Vagina (tissue), 2 donors: ENCODE measurements at places on chromosomes 2 and 18.

DNA sequence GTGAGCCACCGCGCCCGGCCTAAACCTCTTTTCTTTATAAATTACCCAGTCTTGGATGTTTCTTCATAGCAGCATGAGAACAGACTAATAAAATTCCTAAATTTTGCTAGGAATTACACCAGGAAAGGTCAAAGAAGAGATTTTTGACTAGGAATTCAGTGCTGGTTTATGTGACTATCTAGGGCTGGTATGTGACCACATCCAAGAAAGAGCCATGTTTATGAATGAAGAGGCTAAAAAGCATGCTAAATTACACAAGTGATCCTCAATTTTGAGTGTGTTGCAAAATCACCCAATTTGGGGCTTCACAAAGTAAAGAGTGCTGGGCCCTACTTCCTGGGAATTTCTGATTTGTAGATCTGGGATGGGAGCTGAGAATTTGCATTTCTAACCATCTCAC is 123.6 kb downstream of the CSRNP3 start:
- no peak overlapping the region for H3K4me3 ChIP-seq
- peaks cover 2% of the 10 kb centered on the region for H3K4me1 ChIP-seq
- H3K36me3 ChIP-seq = no peaks in the 10 kb centered on the region
- DNase-seq = no peak
- H3K27ac ChIP-seq = no peak overlapping the region
- no peaks in the 10 kb centered on the region for H3K27me3 ChIP-seq

GRCh38 chr2:163155279-163155883 is 316.8 kb upstream of the KCNH7 start:
- DNase-seq = no peak
- no peak overlapping the region for H3K27ac ChIP-seq
- H3K27me3 ChIP-seq = no peaks in the 10 kb centered on the region

DNA sequence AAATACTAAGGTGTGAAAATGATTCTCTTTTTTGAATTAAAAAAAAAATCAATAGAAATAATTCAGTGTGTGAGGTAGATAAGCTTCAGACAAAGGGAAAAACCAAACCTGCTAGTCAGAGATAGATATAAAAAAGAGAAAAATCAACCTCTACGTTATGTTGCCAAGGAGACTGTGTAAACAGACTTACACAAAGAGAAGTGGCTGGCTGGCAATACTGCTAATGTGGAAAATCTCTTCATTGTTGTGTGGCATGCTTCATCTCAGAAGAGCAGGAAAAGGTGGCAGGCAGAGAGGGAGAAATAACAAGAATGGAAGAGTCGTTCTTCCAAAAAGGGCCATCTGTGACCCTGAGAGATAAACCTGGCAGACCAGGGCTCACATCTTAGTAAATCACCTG is 200.8 kb downstream of the SLC8A1 start:
- DNase-seq = no peak
- no peaks in the 10 kb centered on the region for H3K27me3 ChIP-seq
- no peak overlapping the region for H3K4me3 ChIP-seq
- no peaks in the 10 kb centered on the region for H3K4me1 ChIP-seq
- H3K27ac ChIP-seq = no peak overlapping the region

- H3K36me3 ChIP-seq = peaks cover 22% of the 10 kb centered on the region
- no peaks in the 10 kb centered on the region for H3K27me3 ChIP-seq
- H3K4me3 ChIP-seq = no peak overlapping the region
- H3K27ac ChIP-seq = no peak overlapping the region
These were observed 90.2 kb downstream of the DGKD start for GRCh38 chr2:233444501-233444900.

- no peak overlapping the region for H3K4me3 ChIP-seq
- H3K36me3 ChIP-seq = no peaks in the 10 kb centered on the region
These were observed 126.1 kb upstream of the CTAGE1 start for GRCh38 chr18:22543769-22544168.

GRCh38 chr18:77161383-77161782 is 28.8 kb upstream of the MBP start:
- no peak overlapping the region for H3K27ac ChIP-seq
- no peaks in the 10 kb centered on the region for H3K27me3 ChIP-seq
- H3K4me3 ChIP-seq = no peak overlapping the region
- H3K36me3 ChIP-seq = no peaks in the 10 kb centered on the region

DNA sequence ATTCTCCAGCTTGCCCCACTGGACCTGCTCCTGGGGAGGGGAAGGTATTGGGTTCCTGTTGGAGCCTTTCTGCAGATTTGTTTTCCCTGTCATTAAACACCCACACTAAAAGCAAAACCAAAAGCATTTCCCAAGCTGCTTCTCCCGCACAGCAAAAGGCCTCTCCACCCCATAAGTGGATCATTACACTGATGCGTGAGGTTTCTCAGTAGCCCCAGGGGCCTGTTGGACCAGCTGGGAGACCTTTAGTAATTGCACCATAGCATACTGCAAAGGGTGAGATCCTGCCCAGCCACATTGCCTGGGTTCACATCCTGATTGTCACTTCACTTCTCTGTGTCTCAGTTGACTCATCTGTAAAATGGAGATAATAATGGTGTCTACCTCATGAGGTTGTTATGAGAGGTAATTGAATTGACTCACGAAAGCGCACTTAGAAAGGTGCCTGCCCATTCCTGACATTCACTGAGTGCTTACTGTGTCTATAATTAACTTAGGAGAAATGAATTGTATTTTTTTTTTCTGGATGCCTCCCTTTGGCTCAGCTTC is 43.9 kb downstream of the TOGARAM2 start:
- no peaks in the 10 kb centered on the region for H3K27me3 ChIP-seq
- no peaks in the 10 kb centered on the region for H3K4me1 ChIP-seq
- no peak overlapping the region for H3K27ac ChIP-seq

DNA sequence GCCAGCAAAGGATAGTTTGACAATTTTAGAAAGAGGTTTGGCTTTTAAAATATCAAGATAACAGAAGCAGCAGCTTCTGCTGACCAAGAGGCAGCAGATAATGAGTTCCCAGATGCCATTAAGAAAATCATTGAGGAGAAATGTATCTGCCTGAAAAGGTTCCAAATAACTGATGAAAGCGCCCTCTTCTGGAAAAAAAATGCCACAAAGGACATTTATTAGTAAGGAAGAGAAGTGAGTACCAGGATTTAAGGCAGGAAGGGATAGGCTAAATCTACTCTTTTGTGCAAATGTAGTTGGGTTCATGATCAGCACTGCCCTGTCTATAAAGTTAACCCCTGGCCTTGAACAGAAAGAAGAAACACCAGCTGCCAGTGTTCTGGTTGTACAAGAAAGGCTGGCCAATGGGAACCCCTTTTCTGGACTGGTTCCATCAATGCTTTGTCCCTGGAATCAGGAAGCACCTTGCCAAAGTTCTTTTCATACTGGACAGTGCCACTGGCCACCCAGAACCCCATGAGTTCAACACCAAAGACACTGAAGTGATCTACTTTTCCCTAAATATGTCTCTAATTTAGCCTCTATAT is 40.6 kb downstream of the DHX57 start:
- H3K36me3 ChIP-seq = no peaks in the 10 kb centered on the region
- no peaks in the 10 kb centered on the region for H3K27me3 ChIP-seq
- no peak for DNase-seq
- no peak overlapping the region for H3K27ac ChIP-seq

DNA sequence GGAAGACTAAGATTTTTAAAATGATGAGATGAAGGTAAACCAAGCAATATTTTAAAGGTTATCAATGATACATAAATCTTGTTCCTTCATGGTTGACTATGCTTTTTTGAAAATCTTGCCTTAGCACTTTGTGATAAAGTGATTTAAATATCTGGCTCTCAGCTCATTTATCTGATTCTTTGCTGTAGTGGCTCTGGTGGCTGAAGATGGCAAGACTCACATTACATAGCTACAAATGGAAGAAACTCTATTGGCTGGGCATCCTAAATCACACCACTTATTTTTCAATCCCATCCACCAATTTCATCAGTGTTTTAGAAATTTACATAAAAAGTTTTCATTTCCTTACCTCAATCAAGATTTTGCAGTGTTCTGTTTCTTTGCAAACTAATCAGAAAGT is 16.6 kb upstream of the APCDD1 start:
- no peak for DNase-seq
- H3K27me3 ChIP-seq = no peaks in the 10 kb centered on the region
- no peak overlapping the region for H3K27ac ChIP-seq
- no peaks in the 10 kb centered on the region for H3K4me1 ChIP-seq

DNA sequence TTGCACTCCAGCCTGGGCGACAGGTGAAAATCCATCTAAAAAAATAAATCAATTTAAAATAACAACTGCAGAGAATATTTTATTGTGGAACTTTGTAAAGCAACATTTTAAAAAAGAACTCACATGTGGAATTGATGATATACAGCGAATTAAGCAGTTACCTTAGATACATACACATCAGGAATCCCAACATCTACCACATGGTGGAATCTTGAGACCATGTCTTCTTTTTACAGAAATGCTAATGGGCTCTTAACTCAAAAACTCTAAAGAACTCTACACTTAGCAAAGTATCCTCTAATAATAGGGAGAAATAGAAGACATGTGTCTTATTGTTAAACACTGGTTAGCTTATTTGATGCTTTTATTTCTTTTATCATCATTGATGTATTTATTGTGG is 373.6 kb downstream of the CDH7 start:
- H3K36me3 ChIP-seq = no peaks in the 10 kb centered on the region
- H3K4me1 ChIP-seq = no peaks in the 10 kb centered on the region
- no peak overlapping the region for H3K4me3 ChIP-seq

DNA sequence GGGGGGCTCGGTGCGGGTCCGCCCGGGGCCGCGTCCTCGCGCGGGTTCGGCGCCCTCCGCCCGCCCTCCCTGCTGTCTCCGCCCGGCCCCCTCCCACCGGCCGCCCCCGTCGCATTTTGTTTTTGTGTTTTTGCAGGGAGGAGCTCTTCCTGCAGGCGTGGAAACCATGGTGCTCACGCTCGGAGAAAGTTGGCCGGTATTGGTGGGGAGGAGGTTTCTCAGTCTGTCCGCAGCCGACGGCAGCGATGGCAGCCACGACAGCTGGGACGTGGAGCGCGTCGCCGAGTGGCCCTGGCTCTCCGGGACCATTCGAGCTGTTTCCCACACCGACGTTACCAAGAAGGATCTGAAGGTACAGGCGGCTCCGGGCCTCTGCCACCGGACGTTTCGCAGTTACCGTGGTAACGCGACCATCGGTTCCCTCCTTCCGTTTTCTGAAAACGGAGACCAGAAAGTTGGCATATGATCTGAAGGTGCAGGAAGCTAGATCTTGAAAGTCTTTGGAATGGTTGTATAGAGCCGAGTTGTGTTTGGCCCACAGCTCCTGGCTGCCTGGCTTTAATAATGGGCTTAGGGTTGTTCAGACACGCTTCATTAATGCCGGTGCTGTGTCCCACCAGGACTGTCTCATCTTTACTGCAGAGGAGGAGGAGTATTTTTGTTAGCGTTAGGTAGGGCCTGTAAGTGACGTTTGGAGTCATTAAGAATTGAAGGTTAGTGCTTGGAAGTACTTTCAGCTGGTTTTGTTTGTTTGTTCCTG is 891 bp downstream of the KDM3A start:
- H3K4me3 ChIP-seq = peak overlapping the region; percentile 80
- H3K4me1 ChIP-seq = peaks cover 45% of the 10 kb centered on the region
- H3K27ac ChIP-seq = peak overlapping the region; percentile 96
- no peak for DNase-seq
- no peaks in the 10 kb centered on the region for H3K27me3 ChIP-seq

GRCh38 chr2:28391564-28392296 is 928 bp upstream of the FOSL2 start:
- peak overlapping the region; percentile 89 for H3K4me3 ChIP-seq
- H3K4me1 ChIP-seq = peaks cover 14% of the 10 kb centered on the region
- H3K27me3 ChIP-seq = no peaks in the 10 kb centered on the region
- peak overlapping the region; percentile 100 for H3K27ac ChIP-seq
- peaks cover 12% of the 10 kb centered on the region for H3K36me3 ChIP-seq
- no peak for DNase-seq

GRCh38 chr18:9428301-9428706 is 47.0 kb upstream of the RALBP1 start:
- peak overlapping the region; percentile 54 for H3K27ac ChIP-seq
- no peak overlapping the region for H3K4me3 ChIP-seq
- H3K4me1 ChIP-seq = peaks cover 21% of the 10 kb centered on the region
- no peak for DNase-seq

GRCh38 chr2:67840460-67841068 is 222.2 kb downstream of the C1D start:
- H3K27me3 ChIP-seq = no peaks in the 10 kb centered on the region
- H3K36me3 ChIP-seq = no peaks in the 10 kb centered on the region

GRCh38 chr2:28350791-28351285 is 41.8 kb upstream of the FOSL2 start:
- no peak overlapping the region for H3K27ac ChIP-seq
- H3K4me1 ChIP-seq = peaks cover 51% of the 10 kb centered on the region
- H3K36me3 ChIP-seq = no peaks in the 10 kb centered on the region
- DNase-seq = no peak
- no peak overlapping the region for H3K4me3 ChIP-seq

- DNase-seq = no peak
- H3K27me3 ChIP-seq = no peaks in the 10 kb centered on the region
- H3K36me3 ChIP-seq = no peaks in the 10 kb centered on the region
- H3K27ac ChIP-seq = peak overlapping the region; percentile 3
- no peak overlapping the region for H3K4me3 ChIP-seq
- peaks cover 15% of the 10 kb centered on the region for H3K4me1 ChIP-seq
These were observed 105.5 kb downstream of the ZEB2 start for GRCh38 chr2:144414324-144414845.

DNA sequence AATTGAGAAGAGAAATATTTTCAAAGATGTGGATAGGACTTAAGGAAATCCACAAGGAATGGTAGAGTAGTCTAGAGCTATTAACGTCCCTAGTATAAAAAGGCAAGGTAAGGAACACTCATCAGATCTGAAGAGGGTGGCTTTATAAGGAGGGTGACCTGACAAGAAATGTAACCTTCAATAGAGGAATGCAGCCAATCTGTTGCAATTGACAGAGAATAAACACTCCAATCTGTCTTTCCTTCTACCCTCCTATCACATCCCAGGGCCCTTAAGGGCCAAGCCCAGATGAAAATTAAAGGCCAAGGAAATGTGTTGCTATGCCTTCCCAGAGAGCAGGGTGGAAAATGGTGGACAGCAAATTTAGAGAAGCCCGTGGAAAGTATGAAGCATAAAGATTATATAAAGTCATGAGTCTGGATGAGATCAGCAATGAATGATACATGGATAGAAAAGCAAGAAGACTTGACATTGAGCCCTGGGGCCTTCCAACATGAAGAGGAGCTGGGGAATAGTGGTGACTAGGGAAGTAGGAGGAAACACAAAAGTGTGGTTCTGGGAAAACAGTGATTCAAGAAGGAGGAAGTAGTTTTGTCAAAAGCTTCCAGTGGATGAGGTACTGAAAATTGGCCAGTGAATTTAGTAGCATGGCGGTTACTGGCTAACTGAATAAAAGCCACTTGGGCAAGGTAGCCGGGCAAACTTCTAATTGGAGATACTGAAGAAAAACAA is 270.6 kb upstream of the TANK start:
- no peaks in the 10 kb centered on the region for H3K4me1 ChIP-seq
- H3K27ac ChIP-seq = no peak overlapping the region
- no peaks in the 10 kb centered on the region for H3K36me3 ChIP-seq
- H3K4me3 ChIP-seq = no peak overlapping the region
